SHP77 (cell line): ENCODE measurements at places on chromosomes 5 and 9.

- no peak for DNase-seq
These were observed 591.6 kb downstream of the ISL1 start for GRCh38 chr5:51974834-51975233.

- no peak for DNase-seq
These were observed 14.6 kb downstream of the TMEM171 start for GRCh38 chr5:73135021-73135420.

DNA sequence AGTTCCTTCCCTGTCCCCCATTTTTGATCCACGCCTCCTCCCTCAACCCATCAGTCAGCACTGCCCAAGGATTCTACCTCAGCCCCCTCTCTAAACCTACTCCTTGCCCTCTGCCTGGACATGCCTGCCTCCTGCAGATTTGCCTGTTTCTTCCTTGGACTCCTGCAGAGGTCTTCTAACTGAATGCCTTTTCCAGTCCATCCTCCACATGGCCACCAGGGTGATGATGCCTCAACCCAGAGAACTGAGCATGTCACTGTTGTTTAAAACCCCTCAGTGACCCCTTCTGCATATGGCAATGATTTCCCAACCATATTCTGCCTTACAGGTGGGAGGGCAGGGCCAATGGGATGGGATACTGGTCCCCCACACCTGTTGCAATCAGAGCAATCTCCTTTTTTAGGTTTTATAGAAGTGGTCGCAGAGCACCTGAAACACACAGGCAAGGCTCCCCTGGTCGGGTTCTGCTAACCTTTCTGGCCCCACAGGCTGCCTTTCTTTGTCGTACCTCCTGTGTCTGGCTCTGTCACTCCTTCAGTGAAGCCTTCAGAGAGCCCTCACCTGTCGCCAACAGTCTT is 9.3 kb downstream of the PHYKPL start:
- DNase-seq, result no peak

DNA sequence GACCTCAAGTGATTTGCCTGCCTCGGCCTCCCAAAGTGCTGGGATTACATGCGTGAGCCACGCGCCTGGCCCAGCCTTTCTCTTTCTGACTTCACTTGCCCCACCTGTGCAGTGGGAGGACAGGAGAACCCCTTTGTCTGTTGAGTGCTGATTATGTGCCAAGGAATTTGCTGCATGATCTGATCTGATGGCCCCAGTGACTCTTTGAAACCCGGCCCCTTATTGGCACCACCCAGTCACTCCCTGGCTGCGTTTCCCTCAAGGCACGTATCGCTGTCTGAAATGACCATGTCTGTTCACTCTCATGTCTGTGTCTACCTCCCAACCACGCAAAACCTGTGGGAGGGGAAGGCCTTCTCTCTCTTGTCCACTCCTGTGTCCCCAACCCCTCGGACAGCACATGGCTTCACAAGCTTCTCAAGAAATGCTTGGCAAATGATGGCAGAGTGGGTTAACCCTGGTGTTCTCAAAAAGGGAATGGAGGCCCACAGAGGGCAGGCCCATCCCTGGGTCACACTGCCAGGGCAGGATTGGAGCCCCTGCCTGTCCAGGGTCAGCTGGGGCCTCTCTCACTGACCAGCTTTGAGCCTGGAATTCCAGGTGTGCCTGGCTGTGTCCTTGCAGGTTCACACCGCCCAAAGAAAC is 21.9 kb downstream of the NEK6 start:
- DNase-seq, result no peak

DNA sequence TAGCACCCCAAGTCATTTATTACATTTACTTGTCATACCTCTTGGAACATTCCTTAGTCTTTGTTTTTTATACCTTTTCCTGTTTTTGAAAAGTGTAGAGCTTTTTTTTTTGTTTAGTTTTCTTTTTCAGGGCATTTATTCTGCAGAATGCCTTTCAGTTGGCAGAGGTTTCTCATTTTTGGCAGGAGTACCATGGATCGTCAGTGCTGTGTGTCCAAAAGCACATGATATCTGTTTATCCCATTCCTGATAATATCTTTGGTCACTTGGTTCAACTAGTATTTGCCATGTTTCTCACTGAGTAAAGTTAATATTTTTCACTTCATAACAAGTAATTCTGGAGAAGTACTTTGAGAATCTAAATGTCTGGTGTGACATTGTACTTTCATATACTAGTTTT is 10.7 kb downstream of the OGN start:
- no peak for DNase-seq

- no peak for DNase-seq
These were observed 155.3 kb upstream of the NFIL3 start for GRCh38 chr9:91578911-91579310.
